Anterior cingulate cortex (tissue), 58 donors: ENCODE measurements at places on chromosomes 16 and 17.

GRCh38 chr17:83171661-83172060 lies 92.3 kb downstream of the METRNL start:
- DNase-seq, result no peak

- no peak for DNase-seq
Observed at GRCh38 chr16:19757026-19757425, 39.0 kb downstream of the IQCK start.

GRCh38 chr17:9371019-9371418 lies 204.6 kb downstream of the STX8 start:
- DNase-seq, result no peak

DNA sequence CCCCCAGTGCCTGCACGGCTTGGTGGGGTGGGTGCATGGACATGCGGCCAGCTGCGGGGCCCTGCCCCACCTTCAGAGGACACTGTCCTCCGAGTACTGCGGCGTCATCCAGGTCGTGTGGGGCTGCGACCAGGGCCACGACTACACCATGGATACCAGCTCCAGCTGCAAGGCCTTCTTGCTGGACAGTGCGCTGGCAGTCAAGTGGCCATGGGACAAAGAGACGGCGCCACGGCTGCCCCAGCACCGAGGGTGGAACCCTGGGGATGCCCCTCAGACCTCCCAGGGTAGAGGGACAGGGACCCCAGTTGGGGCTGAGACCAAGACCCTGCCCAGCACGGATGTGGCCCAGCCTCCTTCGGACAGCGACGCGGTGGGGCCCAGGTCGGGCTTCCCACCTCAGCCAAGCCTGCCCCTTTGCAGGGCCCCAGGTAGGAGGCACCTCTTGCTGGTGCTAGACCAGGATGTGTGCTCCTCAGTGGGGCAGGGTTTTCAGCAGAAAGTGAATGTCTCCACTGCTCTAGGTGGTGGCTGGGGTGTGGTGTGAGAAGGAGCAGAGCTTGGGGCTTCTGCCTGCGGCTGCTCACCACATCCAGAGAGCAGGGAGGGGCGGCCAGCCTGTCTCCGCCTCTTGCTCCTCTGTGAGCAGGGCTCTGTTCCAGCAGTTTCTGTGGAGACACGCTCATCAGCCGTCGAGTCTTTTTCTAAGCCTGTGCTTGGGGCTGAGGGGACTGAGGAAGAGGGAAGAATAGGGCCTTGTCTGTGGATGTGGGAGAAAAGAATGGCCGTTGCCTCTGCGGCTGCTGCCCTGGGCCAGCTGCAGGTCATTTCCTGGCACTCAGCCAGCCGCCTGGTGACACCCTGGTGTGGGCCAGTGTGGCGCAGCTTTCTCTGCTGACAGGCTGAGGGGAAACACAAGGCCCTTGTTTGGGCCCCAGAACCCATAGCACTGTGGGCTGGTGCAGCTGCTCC lies 2.2 kb downstream of the ZNF276 start:
- peak; percentile 90 for DNase-seq

DNA sequence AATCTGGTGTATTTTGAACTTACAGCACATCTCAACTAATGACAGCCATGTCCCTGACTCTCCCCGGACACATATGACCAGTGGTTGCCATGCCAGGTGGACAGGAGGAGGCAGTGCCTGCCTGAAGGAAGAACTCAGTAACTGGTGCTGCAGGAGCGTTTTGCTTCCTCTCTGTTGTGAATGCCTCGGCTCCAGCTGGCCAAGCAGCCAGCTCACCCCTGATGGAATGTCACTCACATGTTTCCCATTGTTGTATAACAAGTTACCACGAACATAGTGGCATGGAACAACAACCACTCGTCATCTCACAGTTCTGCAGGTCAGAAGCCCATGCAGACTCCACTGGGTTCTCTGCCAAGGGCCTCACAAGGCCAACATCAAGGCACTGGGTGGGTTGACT lies 20.1 kb upstream of the IRF8 start:
- DNase-seq, result no peak

GRCh38 chr16:25148568-25149215 lies 37.1 kb downstream of the LCMT1 start:
- no peak for DNase-seq

DNA sequence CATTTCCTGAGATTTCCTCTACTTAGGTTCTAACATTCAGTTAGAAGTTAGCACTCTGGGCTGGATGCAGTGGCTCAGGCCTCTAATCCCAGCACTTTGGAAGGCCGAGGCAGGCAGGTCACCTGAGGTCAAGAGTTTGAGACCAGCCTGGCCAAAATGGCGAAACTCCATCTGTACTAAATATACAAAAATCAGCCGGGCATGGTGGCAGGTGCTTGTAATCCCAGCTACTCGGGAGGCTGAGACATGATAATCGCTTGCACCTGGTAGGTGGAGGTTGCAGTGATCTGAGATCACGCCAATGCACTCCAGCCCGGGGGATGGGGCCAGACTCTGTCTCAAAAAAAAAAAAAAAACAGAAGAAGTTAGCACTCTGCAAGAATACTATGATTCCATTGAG lies 1430.9 kb downstream of the CDH11 start:
- no peak for DNase-seq

DNA sequence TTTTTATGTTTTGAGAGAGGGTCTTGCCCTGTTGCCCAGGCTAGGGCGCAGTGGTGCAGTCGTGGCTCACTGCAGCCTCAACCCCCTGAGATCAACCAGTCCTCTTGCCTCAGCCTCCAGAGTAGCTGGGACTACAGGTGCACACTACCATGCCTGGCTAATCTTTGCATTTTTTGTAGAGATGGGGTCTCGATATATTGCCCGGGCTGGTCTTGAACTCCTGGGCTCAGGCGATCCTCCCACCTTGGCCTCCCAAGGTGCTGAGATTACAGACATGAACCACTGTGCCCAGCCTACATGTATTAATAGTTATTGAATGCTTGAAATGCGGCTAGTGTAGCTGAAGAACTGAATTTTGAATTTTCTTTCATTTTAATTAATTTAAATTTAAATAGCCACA lies 12.2 kb downstream of the C1QTNF1 start:
- DNase-seq, result no peak

DNA sequence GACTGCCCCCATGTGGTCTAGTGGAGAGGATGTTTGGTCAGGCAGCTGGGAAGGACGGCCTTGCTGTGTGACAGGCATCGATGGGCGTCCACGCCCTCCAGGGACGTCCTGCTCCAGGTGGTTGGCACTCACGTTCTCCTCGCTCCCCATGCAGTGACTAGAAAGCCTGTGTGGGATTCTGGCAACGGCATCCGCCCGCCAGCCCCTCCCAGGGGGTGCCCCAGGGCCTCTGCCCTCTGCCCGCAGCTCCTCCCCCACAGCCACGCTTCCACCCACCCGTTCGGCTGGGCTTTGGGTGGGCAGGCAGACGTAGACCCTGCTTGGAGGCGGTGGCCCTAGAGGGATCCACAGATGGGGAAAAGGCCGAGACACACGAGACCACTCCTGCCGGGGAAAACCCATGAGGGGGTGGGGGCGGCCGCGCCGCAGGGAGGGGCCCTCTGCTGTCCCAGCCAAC lies 4.7 kb upstream of the IL17C start:
- DNase-seq, result no peak

GRCh38 chr17:3753624-3754023 lies 29.9 kb downstream of the HASPIN start:
- no peak for DNase-seq

- DNase-seq, result no peak
Observed at GRCh38 chr17:16817201-16817600, 127.2 kb downstream of the CCDC144A start.

GRCh38 chr17:55210292-55210691 lies 54.5 kb upstream of the HLF start:
- DNase-seq, result no peak

DNA sequence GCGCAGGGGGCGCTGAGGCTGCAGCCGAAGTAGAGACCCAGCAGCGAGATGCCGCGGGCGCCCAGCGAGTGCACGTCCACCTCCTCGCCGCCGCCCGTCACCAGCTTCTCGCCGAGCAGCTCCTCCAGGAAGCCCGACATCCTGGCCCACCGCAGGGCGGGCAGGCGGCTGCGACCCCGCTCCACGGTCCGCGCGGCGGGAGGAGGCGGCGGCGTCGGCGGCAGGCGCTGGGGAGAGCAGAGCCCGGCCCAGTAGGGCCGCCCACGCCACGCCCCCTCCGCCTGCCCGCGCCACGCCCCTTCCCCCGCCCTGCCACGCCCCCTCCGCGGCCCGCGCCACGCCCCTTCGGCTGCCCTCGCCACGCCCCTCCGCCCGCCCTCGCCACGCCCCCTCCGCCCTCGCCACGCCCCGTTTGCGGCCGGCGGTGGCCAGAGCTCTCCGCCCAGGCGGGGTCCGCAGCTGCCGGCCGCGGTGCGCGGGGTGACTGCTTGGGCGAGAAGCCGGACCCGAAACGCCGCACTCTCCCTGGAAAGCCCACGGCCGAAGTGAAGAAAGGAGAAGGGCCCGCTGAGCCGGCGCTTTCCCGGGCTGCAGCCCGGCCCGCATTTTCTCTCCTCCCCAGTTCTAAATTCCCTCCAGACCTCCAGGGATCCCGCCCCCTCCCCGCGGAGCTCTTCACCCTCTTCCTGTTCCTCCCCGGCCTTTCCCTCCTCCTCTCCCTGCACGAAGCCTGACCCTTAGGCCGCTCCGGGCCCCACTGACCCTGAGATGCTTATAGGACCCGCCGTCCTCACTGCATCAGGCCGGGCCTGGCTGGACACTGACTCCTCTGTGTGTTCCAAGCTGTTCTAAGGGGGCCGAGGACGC lies at the start of gene NXN:
TSS of gene NXN (minus strand) at position 238 of the 867 bp plus-strand sequence.
- peak; percentile 85 for DNase-seq

DNA sequence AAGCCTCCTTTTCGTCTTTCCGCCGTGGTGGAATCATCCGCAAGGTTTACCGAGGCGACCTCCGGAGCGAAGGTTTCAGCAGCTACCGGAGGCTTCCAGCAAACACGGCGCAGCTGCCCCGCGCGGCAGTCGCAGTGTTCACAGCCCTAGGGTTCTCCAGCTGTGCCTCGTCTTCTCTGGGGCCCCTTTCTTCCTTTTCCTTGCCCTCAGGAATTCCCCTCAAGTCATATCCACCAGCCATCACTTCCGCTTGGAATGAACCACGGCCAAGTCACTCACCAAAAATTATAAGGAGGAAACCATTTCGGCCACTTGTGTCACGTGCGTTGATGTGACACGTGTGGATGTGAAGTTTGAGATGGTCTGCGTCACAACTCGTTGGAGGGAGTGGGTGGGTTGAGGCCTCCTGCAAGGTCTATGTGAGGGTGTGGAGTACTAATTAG lies 636 bp upstream of the ERN1 start:
- no peak for DNase-seq

- no peak for DNase-seq
Observed at GRCh38 chr17:51743477-51743876, 415.0 kb downstream of the CA10 start.

DNA sequence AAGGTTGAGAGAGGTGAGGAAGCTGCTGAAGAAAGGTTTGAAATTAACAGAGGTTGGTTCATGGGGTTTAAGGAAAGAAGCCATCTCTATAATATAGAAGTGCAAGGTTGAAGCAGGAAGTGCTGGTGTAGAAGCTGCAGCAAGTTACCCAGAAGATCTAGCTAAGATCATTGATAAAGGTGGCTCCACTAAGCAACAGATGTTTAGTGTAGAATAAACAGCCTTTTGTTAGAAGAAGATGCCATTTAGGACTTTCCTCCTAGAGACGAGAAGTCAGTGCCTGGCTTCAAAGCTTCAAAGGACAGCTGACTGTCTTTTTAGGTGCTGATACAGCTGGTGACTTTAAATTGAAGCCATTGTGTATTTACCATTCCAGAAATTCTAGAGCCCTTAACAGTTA lies 29.3 kb downstream of the GOSR1 start:
- no peak for DNase-seq

GRCh38 chr17:80082403-80083135 lies 18.8 kb upstream of the GAA start:
- no peak for DNase-seq

DNA sequence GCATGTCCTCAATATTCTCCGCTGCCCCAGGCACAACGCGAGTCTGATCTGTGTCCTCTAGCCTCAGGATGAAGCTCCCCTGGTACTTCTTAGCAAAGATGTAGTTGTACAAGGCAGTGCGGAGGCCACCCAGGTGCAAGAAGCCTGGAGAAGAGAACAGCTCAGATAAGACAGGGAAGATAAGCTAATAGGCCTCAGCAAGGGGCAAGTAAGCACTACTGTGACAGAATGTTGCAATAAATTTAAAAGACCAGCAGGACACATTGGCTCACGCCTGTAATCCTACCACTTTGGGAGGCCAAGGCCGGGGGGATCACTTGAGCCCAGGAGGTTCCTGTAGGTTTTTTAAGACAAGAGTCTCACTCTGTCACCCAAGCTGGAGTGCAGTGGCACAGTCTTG lies 5.0 kb downstream of the EARS2 start:
- no peak for DNase-seq

DNA sequence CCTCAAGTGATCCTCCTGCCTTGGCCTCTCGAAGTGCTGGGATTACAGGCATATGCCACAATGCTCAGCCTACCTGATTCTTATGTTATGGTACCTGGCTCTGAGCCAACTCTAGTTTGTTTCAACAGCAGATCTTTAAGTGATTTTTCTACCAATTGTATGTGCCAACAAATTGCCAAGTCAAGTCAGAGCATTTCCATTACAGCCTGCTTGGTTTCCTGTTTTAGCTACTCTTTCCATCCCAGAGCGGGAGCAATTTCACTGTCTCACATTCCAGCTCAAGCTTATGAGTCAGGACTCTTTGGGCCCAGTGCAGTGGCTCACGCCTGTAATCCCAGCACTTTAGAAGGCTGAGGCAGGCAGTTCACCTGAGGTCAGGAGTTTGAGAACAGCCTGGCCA lies 30.8 kb upstream of the RBBP6 start:
- DNase-seq, result no peak

GRCh38 chr17:83030432-83030831 lies 49.0 kb upstream of the METRNL start:
- DNase-seq, result no peak

GRCh38 chr17:1344521-1344920 lies 55.5 kb downstream of the YWHAE start:
- DNase-seq, result no peak

- no peak for DNase-seq
Observed at GRCh38 chr17:65857718-65858117, 296.3 kb upstream of the AXIN2 start.

GRCh38 chr17:7315570-7316235 lies 543 bp upstream of the GPS2 start:
- no peak for DNase-seq

- no peak for DNase-seq
Observed at GRCh38 chr16:58127033-58127556, 2.1 kb downstream of the CFAP20 start.
